Activated T-helper 1 cell treated with anti-CD3 and anti-CD28 coated beads, Interleukin-2, amount 50 U/mL, for 16 hours (primary cell): ENCODE measurements at places on chromosomes 3 and 15.
A peak's percentile ranks its signal among the peaks of the same experiment; 100 is the strongest.

GRCh38 chr3:100538339-100538706 lies 45.9 kb downstream of the TMEM45A start:
- DNase-seq: no peak

GRCh38 chr15:60551781-60552161 lies 72.8 kb upstream of the ICE2 start:
- no peak for DNase-seq

DNA sequence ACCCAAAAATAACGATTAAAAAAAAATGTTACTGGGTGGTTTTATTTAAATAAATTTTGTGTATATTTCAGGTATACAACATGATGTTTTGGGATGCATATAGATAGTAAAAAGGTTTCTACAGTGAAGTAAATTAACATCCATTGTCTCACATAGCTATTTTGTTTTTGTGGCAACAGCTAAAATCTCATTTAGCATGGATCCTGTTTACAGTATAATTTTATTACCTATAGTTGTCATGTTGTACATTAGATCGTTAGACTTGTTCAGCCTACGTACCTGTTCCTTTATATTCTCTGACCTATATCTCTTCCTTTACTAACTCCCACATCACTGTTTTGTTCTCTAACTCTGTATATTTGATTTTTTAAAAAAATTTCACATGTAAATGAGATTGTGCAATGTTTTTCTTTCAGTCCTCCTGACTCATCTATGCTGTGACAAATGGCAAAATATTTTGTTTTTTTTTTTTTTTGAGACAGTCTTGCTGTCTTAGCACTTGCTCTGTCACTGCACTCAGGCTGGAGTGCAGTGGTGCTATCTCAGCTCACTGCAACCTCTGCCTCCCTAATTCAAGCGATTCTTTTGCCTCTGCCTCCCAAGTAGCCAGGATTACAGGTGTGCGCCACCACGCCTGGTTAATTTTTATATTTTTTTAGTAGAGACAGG lies 45.6 kb downstream of the OIP5 start:
- no peak for DNase-seq

- DNase-seq: no peak
These were observed 3.4 kb downstream of the TSC22D2 start for GRCh38 chr3:150411546-150411945.

GRCh38 chr3:179898024-179898423 lies 138.7 kb downstream of the PEX5L start:
- DNase-seq: no peak

DNA sequence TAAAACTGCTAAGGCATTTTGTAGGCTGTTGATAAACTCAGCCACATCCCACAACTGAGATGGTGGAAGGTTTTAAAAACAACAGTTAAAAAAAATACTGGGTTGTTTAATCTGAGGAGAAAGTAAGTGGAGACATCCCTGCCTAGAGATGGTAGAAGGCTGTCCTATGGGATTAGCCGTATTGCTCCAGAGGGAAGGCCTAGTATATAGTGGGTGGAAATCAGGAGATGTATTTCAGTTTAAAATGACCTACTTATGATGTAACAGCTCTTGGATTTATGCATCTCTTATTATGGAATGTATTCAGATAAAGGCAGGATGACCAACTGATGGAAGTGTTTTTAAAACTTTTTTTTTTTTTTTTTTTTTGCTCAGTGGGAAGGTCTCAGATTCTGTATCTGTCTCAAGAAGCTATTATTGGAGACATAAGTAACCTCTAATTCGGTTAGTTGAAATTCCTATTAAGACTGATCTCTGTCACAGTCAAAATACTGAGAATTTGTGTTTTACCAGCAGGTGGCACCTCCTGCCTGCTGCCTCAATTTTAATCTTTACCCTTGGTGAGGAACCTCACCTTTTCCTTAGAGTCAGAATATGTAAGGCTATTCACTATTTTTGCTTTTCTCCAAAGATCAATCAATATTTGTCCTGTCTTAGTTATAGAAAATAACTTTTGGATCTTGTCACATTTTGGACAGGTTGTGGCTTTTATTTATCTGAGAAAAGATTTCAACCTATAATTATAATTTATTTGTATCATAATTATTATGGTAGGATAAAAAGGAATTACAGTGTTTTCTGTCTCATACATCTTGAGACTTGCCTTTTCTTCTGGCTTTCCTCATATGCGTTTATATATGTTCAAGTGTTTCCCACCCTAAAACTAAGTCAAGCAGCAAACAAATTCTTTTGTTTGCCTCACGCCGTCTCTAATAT lies 63.0 kb downstream of the VPS8 start:
- DNase-seq: no peak

- no peak for DNase-seq
These were observed 58.2 kb upstream of the TP63 start for GRCh38 chr3:189573004-189573403.

DNA sequence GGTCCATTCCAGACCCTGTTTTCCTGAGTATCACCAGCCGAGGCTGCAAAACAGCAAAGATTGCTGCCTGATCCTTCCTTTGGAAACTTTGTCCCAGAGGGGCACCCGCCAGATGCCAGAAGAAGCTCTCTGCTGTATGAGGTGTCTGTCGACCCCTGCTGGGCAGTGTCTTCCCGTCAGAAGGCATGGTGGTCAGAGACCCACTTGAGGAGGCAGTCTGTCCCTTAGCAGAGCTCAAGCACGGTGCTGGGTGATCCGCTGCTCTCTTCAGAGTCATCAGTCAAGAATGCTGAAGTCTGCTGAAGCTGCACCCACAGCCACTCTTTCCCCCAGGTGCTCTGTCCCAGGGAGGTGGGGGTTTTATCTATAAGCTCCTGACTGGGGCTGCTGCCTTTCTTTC lies 1121.2 kb downstream of the NSUN3 start:
- no peak for DNase-seq

DNA sequence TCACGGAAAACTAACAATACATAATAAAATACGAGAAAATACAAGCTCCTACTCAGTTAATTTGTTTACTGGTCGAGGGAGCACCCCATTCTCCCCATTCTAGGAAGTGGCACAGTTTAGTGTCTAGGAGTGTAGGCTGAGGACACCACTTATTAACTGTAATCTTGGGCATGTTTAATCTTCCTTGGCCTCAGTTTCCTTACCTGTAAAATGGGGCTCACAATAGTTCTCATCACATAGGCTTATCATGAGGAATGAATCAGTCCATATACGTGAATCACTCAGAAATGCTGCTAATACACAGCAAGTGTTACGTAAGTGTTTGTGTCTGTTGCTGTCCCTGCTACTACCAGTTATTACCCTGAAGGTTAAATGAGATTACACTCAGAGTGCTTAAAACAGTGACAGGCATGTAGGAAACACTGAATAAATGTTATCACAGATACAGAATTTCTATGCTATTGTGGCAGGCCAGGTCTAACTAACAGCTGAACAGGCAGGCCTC lies 210.2 kb downstream of the OSBPL10 start:
- no peak for DNase-seq

DNA sequence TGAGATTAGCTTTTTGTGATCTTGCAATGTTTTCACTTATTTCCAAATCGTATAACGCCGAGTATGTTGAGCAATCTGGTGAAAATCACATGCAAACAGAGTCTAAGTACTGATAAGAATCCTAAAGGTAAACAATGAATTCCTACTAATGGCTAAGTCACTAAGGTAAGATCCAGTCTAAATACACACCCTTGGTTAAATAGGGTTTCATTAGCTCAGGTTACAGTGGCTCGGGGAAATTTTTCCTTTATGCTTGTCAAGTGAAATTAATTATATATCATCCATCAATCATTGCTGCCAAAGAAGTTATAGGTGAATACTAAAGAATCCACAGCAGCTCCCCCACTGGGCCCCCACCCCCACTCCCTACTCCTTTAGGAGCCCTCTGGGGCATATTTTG lies 139.3 kb downstream of the SOX2 start:
- DNase-seq: no peak

DNA sequence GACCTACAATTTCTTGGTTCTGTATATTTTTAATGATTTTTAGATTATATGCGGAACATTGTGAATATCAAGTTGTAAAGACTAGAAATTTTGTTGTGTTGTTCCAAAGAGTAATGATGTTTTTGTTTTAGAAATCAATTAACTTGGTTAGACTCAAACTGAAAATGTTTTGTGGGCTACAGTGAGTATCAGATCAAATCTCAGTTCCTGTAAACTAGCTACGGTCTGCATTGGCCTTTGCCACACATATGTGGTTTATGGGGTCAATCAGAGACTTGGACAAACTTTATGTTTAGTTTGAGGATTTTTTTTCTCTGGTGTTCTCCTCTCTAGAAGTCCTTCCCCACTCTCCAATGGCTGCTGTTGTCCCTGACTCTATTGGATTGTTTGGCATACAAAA lies 308.0 kb upstream of the THRB start:
- no peak for DNase-seq

- DNase-seq: no peak
These were observed 291.2 kb upstream of the TBC1D5 start for GRCh38 chr3:18033581-18034108.

DNA sequence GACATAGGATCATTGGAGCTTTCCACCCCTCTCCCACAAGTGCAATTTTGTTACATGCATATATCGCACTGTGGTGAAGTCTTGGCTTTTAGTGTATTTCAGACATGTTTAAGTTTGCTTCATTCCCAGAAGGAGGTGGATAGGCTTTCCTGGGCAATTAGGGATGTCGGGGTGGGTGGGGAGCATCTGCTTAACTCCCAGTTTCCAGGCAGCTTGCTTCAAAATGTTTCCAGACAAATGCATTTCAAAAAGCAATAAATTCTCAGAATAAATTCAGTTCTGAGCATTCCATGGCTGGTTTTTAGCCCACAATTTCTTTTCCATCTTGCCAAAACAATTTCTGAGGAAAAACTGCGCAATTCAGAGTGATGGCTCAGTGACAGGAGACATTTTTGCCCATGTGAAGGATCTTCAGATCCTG lies 227.7 kb upstream of the ZPLD1 start:
- DNase-seq: no peak

GRCh38 chr3:128922804-128923459 lies 43.5 kb downstream of the ACAD9 start:
- peak; percentile 20 for DNase-seq

- DNase-seq: no peak
These were observed 181.4 kb downstream of the SMAD6 start for GRCh38 chr15:66883284-66883911.

GRCh38 chr15:40182358-40183029 lies 21.6 kb downstream of the BUB1B start:
- DNase-seq: no peak

DNA sequence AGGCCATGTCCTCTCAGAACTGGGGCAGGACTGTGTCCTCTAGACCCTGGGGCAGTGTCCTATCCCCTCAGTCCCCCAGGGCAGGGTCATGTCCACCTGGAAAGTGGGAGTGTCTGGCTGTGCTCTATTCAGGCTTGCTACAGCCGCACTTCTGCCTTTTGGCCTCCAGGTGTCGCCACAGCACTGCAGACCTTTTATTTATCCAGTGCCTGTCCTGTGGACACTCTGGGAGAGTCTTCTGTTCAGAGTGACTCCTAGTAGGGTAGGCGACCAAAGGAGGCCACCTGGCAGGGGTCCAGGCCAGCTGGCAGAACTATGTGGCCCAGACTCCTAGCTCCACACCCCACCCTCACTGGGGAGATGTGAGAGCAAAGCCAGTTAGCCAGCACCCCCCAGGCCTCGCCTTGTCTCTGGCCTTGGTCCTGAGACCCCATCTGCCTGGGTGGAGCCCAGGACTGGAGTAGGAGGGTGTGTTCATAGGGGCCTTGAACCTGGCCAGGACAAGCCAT lies 3.9 kb downstream of the TMIE start:
- peak; percentile 40 for DNase-seq

DNA sequence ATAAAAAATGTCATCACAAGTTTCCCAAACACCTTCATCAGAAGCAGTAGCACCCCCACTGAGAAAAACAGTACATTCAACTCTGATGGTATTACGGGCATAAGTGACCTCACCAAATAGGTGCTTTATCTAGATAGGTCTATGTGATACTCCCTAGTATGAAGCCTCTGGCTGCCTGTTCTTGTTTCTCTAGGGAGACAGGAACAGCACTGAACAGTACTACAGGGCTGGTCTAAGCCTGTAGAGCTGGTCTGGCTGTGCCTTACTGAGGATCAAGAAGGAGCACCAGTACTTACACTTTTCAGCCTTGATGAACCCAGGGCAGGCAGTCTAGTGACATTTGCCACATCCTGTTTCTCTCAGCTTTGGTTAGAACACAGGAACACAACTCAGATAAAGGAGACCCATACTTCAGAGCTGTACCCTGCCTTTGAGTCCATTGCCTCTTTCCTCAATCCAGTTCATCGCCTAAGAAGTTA lies 35.9 kb downstream of the OXNAD1 start:
- no peak for DNase-seq

DNA sequence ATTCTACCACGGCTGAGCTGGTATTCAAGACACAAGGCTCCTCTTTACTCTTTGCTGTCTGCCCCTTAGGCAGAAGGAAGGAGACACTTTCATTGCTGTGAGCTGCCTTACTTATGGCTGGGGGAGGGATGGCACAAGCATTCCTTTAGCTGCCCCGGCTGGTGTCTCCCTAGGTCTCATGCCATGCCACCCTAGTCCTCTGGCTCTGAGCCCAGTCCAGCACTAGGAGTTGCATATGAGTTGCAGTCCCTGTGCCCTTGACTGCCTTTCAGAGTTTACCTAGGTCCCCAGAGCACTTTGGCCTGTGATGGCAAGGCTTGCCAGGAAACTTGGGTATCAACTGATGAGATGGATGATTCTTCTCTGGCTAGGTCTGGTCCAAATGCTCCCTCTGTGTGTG lies 296.4 kb downstream of the RBMS3 start:
- DNase-seq: no peak

GRCh38 chr3:89276116-89276515 lies 168.7 kb downstream of the EPHA3 start:
- DNase-seq: no peak

DNA sequence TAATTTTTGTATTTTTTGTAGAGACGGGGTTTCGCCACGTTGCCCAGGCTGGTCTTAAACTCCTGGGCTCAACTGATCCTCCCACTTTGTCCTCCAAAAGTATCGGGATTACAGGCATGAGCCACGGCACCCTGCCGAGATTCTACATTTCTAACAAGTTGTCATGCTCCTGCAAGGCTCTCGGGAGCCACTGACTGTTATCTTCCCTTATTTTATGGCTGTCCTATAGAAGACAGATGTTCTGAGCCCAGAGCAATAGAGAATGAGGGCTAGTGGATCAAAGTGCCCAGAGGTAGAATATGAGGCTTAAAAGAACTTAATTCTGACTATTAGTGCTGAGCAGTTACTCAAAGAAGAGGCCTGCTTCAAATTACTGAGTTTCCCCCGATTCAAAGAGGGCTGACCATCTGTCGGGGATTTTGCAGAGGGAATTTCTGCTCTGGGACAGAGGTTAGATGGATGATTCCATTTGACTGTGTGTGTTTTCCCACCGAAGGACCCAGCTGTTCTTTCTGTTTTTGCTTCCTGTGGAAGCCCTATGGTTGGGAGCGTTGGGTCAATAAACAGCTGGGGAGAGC lies 39.5 kb downstream of the ITPR1 start:
- no peak for DNase-seq

DNA sequence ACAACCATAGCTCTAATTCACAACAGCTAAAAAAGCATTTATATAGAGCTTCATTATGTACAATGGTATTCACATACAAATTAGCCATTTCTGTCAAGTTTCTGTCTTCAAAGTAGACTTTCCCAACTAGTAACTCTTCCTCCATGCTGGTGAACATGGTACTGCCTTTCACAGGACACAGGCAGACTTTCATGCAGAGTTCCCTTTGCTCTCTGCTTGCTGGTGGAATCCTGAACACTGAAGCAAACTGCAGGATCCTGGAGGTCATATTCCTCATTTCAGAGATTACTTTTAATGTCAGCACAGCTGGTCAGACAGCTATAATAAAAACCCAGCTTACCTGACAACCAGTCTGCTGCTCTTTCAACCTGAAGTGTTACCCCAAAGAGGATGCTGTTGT lies 53.6 kb downstream of the TASOR start:
- no peak for DNase-seq
